ENCODE measurements at places on chromosomes 13 and 19. TPM values are rescaled to one million over a fixed set of nuclear protein-coding genes. Genes with fewer than 3 reads are reported as not detected.

Gene LGI4
- not detected for total RNA-seq

DNA sequence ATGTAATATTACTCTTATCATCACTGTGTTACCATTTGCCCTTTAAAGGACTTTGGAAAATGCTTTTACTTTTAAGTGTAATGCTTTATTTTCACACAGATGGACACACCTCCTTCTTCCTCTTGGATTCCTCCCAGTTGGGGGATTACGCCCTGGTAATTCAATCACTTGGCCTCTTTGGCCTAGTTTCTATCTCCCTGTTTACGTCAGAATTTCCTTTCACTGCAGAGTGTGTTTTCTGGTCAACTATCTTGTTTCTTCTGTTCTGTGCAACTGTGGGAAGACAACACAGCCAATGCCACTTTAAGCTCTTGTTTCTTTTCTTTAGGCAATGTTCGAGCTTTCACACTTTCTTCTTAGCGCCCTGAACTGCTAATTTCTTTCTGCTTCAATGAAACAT lies 257.3 kb upstream of the MAB21L1 start:
- no peak for DNase-seq
- peaks cover 2% of the 10 kb centered on the region for H3K4me1 ChIP-seq
- peaks cover 4% of the 10 kb centered on the region for H3K27me3 ChIP-seq
- H3K27ac ChIP-seq, result no peak overlapping the region
- H3K4me3 ChIP-seq, result no peak overlapping the region

DNA sequence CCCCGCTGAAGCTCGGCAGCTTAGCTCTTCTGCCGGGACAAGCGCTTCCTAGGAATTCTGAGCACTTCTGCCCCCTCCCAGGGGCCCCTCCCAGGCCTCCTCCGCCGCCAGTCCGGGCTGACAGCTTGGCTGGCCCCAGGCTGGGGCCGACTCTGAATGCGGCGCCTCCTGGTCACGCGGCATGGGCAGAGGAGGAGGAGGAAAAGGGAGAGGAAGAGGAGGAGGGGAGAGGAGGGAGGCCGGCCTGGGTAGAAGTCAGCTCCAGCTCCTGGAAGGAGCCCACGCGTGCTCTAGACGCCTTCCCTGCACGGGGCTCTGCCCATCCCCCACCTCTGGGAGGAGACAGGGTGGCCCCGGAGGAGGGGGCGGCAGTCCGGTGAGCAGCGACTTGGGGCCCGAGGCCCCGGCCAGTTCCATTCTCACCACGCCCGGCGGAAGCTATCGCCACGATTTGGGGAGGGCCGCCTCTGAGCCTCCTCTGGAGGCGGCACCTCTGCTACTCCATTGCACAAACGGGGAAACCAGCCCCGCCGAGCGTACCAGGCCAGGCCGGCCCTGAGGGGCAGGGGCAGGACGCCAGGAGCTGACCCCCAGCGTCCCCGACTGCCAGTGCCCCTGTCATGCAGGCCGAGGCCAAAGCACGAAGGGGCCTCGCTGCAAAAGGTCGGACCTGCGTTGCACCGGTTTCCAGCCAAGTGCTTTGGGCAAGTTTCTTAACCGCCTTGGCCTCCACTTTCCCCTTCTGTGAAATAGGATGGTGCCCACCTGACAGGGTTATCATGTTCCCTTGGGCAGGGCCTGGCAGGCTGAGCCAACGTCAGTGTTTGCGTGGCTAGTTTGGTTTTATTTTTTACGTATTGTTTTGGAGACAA lies 31.6 kb downstream of the CCNE1 start:
- H3K4me1 ChIP-seq, result peaks cover 15% of the 10 kb centered on the region
- H3K27me3 ChIP-seq, result no peaks in the 10 kb centered on the region
- H3K27ac ChIP-seq, result no peak overlapping the region
- peak overlapping the region; percentile 64 for H3K4me3 ChIP-seq
- peak; percentile 22 for DNase-seq
- H3K36me3 ChIP-seq, result no peaks in the 10 kb centered on the region

- H3K27me3 ChIP-seq, result peaks cover 28% of the 10 kb centered on the region
- H3K36me3 ChIP-seq, result no peaks in the 10 kb centered on the region
- no peak for DNase-seq
- H3K27ac ChIP-seq, result no peak overlapping the region
Observed at GRCh38 chr13:97935071-97935470, 18.4 kb upstream of the IPO5 start.

DNA sequence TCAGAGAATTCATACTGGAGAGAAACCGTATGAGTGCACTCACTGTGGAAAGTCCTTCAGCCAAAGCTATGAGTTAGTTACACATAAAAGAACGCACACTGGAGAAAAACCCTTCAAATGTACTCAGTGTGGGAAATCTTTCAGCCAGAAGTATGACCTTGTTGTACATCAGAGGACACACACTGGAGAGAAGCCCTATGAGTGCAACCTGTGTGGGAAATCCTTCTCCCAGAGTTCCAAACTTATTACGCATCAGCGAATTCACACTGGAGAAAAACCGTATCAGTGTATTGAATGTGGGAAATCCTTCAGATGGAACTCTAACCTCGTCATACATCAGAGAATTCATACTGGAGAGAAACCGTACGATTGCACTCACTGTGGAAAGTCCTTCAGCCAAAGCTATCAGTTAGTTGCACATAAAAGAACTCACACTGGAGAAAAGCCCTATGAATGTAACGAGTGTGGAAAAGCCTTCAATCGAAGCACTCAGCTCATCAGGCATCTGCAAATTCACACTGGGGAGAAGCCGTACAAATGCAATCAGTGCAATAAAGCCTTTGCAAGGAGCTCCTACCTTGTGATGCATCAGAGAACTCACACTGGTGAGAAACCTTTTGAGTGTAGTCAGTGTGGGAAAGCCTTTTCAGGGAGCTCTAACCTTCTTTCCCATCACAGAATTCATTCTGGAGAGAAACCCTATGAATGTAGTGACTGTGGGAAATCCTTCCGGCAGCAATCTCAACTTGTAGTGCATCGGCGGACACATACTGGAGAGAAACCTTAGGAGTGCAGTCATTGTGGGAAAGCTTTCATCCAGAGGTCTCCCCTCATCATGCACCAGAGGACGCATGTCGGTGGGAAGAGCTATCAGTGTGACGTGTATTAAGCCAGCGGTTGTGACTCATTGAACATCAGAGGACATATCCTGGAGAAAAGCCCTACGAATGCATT lies 16.5 kb upstream of the ZNF8 start:
- H3K27me3 ChIP-seq, result no peaks in the 10 kb centered on the region
- no peak overlapping the region for H3K27ac ChIP-seq

- no peaks in the 10 kb centered on the region for H3K36me3 ChIP-seq
- no peaks in the 10 kb centered on the region for H3K4me1 ChIP-seq
- H3K4me3 ChIP-seq, result no peak overlapping the region
- H3K27ac ChIP-seq, result no peak overlapping the region
- H3K27me3 ChIP-seq, result peaks cover 3% of the 10 kb centered on the region
Observed at GRCh38 chr19:28075229-28075628, 1137.7 kb downstream of the UQCRFS1 start.

Gene OR7D2
- not detected for total RNA-seq

DNA sequence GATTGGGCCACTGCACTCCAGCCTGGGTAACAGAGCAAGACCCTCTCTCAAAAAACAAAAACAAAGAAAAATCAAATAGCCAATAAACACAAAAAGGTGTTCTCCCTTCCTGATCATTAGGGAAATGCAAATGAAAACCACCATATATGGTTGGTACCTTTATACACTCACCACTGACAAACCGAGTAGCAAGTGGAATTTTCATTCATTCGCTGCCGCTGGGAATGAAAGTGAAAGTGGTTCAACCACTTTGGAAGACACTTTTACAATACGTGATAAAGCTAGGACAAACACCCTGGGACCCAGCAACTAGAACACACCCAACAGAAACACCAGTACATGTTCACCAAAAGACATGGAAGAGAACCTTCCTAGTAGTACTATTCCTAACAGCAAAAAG lies 21.0 kb downstream of the GRIK5 start:
- no peak for DNase-seq
- no peaks in the 10 kb centered on the region for H3K36me3 ChIP-seq
- peaks cover 8% of the 10 kb centered on the region for H3K4me1 ChIP-seq
- no peak overlapping the region for H3K27ac ChIP-seq
- peak overlapping the region; percentile 16 for H3K4me3 ChIP-seq

DNA sequence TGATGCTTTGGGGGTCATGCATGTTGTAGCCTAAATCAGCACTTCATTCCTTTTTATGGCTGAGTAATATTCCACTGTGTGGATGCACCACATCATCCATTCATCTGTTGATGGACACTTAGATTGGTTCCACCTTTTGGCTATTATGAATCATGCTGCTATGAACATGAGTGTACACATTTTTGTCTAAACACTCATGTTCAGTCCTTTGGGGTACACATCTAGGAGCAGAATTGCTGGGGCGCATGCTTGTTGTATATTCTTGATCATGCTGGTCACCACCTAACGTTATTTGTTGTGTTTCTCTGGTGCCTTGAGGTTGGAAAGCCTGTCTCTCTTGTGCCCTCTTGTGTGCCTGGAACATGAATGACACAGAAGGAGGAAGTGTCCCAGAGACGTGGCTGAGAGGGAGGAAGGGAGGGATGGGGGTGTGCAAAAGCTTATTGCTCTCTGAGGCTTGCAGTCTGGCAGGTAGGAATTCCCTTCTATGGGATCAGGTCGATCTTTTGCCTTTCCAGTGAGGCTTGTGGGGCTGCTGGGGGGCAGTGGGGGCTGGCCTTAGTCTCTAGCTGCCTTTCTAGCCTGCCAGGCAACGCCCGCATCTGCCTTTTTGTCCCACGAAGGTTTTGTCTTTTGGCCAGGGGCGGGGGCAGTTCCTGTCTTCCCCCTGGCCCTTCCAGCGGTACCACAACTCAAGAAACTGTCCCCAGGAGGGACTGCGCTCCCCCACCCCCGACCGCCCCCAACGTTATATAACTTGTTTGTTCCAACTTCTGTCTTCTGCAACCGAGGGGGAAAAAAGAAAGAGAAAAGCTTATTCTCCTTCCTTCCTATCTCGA lies 7.6 kb downstream of the KLHL26 start:
- no peaks in the 10 kb centered on the region for H3K27me3 ChIP-seq
- H3K36me3 ChIP-seq, result peaks cover 7% of the 10 kb centered on the region
- peaks cover 19% of the 10 kb centered on the region for H3K4me1 ChIP-seq
- H3K4me3 ChIP-seq, result no peak overlapping the region

Gene ZNF552
- 7.7 TPM for total RNA-seq

Gene INAFM1
- total RNA-seq, result 10.6 TPM

DNA sequence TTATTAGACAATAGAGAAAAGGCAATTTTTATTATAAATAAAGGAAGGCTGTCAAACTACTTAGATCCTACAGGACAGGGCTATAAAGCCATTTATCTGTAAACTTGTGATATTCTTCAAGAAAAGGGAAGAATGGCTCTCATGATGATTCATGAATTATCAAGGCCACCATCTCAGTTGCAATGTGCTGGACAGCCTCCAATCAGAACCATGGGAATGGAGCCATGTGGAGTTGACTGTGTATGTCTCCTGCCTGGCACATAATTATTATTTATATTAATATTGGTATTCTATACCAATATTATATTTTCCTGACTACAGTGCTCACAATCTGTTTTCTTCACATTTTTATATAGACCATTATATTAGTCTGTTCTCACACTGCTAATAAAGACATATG lies 560.5 kb upstream of the MIR17HG start:
- H3K4me3 ChIP-seq, result no peak overlapping the region
- DNase-seq, result no peak
- no peaks in the 10 kb centered on the region for H3K4me1 ChIP-seq
- no peaks in the 10 kb centered on the region for H3K27me3 ChIP-seq

DNA sequence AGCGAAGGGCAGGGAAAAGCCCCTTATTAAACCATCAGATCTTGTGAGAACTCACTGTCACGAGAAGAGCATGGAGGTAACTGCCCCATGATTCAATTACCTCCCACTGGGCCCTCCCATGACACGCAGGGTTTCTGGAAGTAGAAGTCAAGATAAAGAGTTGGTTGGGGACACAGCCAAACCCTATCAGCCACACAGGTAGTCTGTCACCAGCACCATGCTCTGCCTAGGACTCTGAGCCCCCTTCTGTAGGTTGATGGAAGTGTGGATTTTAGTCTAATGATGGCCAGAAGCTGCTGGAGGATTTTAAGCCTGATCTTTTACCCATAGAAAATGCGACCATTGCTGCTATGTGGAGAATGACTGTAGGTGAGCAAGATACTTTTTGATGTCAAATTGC lies 60.8 kb downstream of the ARHGEF7 start:
- peak overlapping the region; percentile 75 for H3K27ac ChIP-seq
- H3K4me3 ChIP-seq, result no peak overlapping the region
- peaks cover 69% of the 10 kb centered on the region for H3K4me1 ChIP-seq

Gene PCDH17
- total RNA-seq, result not detected

DNA sequence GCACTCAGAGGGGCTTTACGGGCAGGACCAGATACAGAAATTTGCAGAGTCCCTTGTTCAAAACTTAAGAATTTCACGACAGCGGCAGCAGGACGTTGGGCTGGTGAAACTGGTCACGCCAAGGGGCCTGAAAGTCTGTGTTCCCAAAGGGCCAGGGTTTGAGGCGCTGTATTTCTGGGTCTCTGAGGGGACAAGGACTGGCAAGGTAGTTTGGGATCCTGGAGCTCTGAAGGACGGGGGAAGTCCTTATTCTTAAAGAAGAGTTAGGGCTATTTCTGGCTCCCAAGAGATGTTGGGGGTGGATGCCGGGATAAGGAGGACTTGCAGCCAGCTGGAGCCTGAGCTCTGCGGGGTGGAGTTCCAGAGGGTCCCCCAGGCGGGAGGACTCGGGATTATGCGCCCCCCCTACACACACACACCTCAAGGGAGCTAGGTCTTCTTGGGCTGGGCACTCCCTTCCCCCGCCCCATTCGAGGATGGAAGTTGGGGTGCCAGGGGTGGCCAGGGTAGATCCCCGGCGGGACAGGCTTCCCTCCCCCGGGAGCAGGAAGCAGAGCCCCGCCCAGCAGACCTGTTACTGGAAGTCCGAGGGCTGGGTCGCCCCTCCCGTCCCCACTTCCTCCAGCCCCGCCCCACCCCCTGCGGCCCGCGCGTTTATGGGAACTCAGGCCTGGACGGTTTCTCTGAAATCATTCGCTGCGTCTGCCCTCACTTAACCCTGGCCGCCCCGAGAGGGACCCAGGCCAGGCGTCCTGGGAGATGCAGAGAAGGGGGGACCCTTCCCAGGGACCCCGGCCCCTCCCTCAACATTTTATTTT lies 5.6 kb downstream of the BCL3 start:
- H3K4me1 ChIP-seq, result peaks cover 60% of the 10 kb centered on the region
- peak overlapping the region; percentile 97 for H3K27ac ChIP-seq
- peaks cover 41% of the 10 kb centered on the region for H3K36me3 ChIP-seq
- H3K27me3 ChIP-seq, result peaks cover 3% of the 10 kb centered on the region

- no peak overlapping the region for H3K4me3 ChIP-seq
- no peaks in the 10 kb centered on the region for H3K27me3 ChIP-seq
- DNase-seq, result no peak
- H3K4me1 ChIP-seq, result peaks cover 1% of the 10 kb centered on the region
- H3K36me3 ChIP-seq, result no peaks in the 10 kb centered on the region
- no peak overlapping the region for H3K27ac ChIP-seq
Observed at GRCh38 chr13:50671497-50671850, 172.0 kb downstream of the DLEU7 start.

Data from activated naive CD8-positive, alpha-beta T cell treated with anti-CD3 and anti-CD28 coated beads for 36 hours (primary cell).